Stimulated activated CD4-positive, alpha-beta T cell treated with anti-CD3 and anti-CD28 coated beads, Interleukin-1b, Interleukin-23, amount 100 ng/mL, for 1 hour (primary cell): ENCODE measurements at places on chromosomes 5 and 9.

- DNase-seq, result no peak
Observed at GRCh38 chr5:168211936-168212335, 79.5 kb upstream of the WWC1 start.

DNA sequence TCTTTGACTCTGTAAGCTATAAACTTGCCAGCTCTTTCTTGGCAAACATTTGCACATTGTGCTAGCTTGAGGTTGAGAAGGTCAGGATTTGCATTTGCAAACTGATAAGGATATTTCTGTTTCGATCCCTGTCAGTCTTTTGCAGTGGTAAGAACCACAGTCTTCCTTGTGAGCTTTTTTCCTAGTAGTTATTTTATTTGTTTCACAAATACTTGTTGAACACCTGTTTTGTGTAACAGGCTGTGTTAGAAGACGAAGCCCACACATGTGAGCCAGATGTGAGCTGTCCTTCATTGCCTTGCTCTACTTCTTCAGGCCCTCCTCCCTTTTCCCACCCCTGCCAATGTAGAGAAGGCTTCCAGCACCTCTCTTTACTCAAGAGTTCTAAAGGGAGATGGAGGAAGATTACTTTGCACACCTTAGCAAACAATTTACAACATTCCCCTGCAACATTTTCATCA, 327.0 kb upstream of the KLF4 start:
- no peak for DNase-seq

GRCh38 chr5:115531787-115532367, 12.7 kb downstream of the FEM1C start:
- no peak for DNase-seq

DNA sequence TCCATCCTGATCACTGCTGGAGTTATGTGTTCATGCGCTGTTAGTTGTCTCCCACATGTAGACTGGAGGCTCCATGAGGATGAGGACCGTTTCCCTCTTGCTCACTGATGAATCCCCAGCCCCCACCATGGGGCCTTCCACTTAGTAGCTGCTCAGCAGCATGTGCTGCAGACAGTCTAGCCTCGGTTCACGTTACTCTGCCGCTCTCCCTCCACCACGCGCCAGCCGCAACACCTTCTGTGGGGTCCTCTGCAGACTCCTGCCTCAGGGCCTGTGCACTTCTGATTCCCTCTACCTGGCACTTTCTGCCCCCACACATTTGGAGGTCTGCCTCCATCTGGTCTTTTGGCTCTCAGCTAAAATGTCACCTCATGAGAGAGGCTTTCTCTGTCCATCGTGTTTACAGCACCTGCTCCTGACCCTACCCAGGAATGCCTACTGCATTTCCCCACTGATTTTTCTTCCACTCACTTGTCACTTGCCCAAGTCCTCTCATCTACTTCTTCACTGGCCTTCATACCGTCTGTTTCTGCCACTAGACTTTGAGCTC, 36.3 kb downstream of the STK10 start:
- no peak for DNase-seq

- no peak for DNase-seq
Observed at GRCh38 chr9:95273369-95274022, 44.0 kb downstream of the FANCC start.

DNA sequence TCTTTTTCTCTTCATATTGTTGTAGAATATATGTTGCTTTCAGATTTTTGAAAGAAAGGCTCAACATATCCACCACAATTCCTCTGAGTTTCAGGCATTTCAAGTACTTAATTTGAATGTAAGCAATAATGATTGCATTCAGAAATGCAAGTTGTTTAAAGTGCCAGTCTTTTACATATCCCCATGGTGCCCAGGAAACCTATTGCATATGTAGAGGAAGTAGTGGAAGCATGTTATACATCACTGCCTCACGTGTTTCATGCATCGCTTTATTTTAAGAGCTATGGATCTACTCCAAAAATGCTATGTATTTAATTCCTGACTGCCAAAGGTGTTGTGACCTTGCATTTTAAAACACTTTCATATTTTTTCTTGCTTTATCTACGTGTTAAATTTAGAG, 28.1 kb downstream of the CPEB4 start:
- DNase-seq, result no peak

DNA sequence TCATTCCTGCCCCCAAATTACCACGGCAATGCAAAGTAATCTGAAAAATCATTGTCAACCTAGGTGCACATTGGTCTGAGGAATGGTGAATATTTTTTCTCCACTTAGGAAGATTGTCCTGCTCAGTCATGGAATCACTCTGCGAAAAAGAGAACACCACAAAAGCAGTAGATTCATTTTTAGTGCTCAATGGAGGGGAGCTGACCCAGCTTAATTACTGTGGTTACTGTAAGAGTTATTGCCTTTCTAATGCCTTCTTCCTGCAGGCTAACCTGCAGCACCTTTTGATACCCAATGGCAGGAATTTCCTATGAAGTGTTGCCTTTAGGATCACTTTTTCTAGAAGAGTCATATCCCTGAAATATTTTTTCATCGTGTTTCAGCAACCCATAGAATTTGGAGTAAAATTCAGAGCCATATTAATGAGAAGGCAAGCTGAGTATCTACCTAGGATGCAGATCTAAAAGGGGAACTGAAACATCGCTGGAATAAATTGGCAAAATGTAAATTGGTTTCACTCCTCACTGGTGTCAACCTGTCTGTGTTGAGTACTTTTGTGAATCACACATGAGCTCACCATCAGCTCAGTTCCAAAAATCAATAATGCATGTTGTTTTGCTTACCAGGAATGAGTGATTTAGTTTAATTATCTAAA, 464.5 kb downstream of the CSNK1G3 start:
- no peak for DNase-seq

GRCh38 chr9:33167972-33168461, 881 bp upstream of the B4GALT1 start:
- DNase-seq, result no peak

DNA sequence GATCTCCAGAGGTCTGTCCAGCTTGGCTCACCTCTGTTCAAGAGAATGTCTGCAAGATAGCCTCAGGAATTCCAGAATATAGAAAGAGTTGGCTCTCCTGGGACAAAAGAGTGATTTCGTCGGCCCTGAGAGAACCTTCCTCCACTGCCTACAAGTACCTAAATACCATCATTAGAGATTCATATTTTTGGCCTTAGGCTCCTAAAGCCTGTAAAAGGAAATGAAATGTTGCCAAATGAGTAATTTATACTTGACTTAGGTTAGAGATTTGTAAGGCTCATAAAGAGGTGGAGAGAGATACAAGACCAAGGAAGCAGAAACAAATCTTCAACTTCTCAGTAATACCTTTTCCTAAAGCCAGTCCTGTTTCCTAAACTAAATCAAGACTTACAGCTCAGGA, 146.2 kb downstream of the CCDC192 start:
- DNase-seq, result no peak

DNA sequence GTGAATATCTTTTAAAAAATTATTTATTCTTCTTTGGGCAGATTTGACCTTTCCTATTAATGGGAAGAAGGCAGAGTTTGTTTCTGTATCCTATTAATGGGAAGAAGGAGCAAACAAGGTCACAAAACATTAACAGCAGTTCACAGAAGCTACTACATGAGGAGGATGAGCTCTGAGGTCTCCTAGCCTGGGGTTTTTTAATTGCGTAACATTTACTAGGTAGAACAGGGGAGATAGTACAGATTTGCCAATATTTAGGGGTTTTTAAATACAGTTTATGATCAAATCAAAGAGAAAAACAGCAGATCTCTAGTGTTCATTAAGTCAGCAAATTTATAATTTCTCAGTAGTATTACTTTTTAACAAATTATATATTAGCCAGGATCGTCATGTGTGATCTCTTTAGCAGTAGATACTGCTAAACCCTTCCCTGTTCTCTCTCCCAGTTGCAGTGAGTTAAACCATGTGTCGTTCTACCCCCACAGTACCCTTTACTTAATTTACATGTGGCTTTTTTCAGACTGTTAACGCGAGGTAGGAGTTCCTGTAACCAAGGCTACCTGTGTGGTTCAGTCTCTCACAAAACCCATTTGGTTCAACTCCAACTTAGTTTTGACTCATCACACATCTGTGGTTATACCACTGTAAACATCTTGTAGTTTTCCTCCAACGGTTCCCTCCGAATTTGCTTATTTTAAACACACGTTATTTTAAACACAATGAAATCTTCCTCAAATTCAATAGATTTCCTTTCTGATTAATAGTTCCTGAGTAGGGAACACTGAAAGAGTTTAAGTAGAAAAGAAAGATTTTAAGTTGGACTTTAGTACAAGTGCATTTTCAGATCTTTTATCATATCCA, 13.3 kb downstream of the SLC25A46 start:
- no peak for DNase-seq

DNA sequence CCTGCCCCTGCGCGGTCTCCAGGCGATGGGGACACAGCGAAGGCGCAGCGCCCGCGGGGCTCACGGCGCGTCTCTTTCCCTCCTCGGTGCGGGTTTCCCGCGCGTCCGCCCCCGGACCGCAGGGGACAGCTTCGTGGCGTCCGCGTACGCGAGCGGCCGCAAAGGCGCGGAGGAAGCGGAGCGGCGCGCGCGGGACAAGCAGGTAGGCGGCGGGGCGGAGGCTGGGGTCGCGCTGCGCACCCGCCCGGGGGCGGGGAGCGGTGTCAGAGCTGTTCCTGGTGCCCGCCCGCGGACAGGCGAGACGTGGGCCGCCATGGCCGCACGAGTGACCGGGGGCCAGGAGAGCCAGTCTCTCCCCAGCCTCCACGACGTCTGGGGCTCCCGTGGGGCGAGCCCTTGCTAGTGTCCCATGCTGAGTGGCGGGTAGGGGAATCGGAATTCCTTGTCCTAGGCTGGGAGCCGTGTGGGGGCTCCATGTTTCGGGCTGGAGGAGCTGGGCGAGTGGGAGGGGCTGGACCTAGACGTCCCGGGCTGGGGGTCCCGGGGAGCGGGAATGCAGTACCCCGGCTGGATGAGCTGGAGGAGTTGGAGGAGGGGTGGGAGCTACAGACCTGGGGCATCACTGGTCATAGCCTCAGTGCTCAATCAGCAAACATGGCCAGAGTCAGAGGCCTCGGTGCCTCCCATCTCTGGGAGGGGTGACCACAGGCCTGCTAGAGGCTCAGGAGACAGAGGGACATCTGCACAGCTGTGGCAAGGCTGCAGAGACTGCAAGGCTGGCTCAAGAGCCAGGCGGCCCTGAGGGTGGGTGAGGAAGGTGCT, 968 bp downstream of the NKD2 start:
- DNase-seq, result no peak

- DNase-seq, result no peak
Observed at GRCh38 chr5:151892393-151892792, 32.3 kb downstream of the GLRA1 start.

DNA sequence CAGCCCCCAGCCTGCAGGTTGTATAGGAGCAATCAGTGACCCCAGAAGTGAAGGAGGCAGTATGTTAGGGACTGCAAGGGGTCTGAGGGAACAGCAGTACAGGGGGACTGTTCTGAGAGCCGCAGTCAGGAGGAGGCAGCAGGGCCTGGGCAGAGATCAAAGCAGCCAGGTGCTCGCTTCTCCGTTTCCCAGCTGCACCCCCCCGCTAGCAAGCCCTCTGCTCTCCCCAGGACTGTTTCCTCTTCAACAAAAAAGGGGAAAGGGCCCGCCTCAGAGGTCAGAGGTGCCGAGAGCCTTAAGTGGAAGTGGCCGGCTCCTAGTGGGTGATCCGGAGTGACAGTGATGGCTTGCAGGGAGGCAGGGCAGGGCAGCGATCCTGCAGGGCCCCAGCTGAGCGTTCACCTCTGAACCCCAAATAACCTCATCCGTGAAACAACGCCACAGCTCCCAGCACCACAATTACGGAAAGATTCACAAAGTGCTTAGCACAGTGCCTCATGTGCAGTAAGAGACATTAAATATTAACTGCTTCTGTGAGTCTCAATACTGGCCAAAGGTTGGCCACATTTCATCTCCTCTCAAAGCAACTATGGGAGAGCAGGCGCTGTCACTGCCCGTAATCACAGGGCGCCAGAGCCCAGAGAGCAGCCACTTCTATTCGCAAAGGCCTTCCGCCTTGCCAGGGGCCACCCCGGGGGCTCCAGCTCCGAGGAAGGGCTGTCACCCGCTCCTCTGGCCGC, 8.0 kb downstream of the CLPTM1L start:
- no peak for DNase-seq

DNA sequence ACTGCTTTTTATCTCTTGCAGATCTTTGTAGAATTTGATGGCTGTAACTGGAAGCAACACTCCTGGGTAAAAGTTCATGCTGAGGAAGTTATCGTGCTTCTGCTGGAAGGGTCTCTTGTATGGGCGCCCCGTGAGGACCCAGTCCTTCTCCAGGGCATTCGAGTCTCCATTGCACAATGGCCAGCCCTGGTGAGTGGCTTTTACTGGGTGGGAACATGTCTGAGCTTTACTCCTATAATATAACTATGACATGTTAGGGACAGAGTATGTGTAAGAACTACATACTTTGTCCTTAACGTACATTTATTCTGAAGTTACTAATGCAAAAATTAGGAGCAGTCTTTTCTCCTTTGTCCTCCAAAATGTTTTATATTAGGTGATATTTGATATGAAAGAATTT, 20.2 kb downstream of the KDM3B start:
- no peak for DNase-seq

DNA sequence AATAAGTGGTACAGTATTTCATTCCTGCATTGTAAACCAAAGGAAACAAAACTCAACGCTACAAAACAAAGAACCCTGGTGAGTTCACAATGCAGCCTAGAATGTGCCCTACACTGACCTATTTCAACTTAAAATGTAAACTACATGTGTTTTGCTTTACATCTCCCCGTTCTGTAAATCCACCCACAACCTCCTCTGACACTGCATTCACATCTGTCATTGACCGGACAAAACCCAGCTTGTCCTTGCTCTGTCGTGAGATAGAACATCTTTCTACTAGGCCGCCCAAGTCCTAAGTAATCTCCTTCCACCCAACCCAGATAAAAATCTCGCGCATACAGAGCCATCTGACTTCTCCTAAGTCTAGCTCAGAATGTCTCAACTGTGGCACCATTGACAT, 6.1 kb upstream of the VLDLR start:
- no peak for DNase-seq

DNA sequence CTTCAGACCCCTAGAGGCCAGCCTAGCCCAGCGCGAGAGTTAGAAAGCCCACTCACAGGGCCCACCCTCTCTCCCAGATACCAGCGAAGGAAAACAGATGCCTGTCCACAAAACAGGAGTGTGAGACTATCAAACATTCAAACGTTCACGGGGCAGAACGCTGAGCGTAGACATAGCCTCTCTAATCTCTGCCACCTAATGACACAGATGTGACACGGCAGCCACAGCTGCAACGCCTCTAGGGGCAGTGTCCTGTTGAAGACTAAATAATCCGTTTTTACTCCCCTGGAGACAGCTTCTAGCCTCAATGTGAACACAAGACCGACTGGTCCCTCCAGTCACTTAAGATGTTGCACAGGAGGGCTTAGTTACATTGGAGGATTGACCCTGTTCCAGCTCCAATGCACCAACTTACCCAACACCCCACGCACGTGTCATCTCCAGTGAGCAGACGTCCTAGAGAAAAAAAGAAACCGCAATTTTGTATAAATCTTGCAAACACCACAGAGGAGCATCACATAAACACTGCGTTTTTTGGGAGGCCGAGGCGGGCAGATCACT, 14.3 kb downstream of the DIPK1B start:
- no peak for DNase-seq
